ENCODE measurements at places on chromosomes 7 and 10. TPM values are rescaled to one million over a fixed set of nuclear protein-coding genes. Genes with fewer than 3 reads are reported as not detected.

The SPRN gene
- 0.96 TPM for polyA plus RNA-seq

The TWNK gene
- 16.6 TPM for polyA plus RNA-seq

The SH2B2 gene
- 0.83 TPM for polyA plus RNA-seq

- DNase-seq: no peak
Observed at GRCh38 chr10:117500456-117500855, 42.1 kb upstream of the EMX2 start.

The PRSS2 gene
- polyA plus RNA-seq: 0.27 TPM

DNA sequence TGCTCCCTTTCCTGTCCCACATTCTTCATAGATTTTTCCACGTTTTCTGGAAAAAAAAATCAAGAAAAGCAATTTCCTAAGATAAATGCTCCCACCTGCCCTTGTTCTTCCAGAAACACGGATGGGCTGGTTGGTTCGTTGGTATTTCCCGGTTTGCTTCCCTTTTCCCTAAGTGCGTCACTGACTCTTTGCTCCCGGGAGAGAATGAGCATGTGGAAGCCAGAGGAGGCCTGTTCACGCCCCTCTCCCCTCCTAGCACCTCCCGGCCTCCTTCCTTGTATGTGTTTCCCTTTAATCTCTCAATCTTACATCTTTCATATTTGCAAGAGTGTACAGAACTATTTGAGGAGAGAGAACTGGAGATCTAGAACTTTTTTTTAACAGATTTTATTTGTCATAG lies 442.0 kb downstream of the GFRA1 start:
- no peak for DNase-seq

- no peak for DNase-seq
Observed at GRCh38 chr7:29265208-29265923, 70.8 kb downstream of the CHN2 start.

The GPR37 gene
- polyA plus RNA-seq: not detected

DNA sequence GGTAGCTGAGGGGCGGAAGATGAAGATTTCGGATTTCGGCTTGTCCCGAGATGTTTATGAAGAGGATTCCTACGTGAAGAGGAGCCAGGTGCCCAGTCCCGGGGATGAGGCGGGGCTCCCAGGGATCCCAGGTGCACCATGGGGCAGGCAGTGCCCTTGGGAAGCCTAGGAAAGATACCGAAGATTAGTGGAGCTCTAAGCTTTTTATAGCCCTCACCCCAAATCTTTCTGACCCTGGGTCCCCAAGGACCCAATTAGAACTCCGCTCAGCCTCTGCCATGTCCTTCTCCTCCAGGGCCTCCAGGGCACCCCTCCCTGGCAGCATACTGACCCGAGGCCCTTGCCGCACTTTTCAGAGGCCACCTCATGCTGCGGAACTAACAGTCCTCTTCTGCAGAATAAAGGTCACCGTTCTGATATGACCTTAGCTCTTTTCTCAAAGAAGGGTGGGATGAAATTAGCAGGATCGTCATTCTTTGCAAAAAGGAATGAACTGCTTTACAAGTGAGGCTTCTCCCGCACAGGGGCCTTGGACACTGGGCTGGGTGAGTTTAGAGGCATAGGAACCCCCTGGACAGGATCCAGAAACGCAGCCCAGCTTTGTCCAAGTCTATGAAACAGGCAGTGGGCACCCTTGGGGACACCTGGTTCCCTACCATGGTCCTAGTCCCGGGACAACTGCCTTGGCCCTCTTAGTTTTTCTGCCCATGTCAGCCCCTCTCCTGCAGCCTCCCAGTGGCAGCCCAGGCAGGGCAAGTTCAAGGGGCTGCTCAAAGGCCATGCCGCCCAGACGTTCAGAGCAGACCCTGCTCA lies 17.9 kb upstream of the CSGALNACT2 start:
- DNase-seq: no peak

GRCh38 chr7:155115288-155115687 lies 45.2 kb downstream of the HTR5A start:
- no peak for DNase-seq

The PNLIPRP2 gene
- polyA plus RNA-seq: not detected

DNA sequence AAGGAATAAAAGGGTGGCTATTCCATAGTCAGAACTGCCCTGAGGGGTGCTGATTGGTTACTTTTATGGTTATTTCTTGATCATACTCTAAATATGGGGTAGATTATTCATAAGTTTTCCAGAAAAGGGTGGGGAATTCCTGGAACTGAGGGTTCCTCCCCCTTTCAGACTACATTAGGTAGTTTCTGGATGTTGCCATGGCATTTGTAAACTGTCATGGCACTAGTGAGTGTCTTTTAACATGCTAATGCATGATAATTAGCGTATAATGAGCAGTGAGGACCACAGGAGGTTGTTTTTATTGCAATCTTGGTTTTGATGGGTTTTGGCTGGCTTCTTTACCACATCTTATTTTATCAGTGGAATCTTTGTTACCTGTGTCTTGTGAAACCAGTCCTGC lies 26.5 kb upstream of the POT1 start:
- DNase-seq: no peak

- DNase-seq: no peak
Observed at GRCh38 chr7:135188298-135188984, 17.9 kb upstream of the CYREN start.

GRCh38 chr7:46834921-46835320 lies 747.0 kb downstream of the TNS3 start:
- DNase-seq: no peak

The EZH2 gene
- 45.6 TPM for polyA plus RNA-seq

DNA sequence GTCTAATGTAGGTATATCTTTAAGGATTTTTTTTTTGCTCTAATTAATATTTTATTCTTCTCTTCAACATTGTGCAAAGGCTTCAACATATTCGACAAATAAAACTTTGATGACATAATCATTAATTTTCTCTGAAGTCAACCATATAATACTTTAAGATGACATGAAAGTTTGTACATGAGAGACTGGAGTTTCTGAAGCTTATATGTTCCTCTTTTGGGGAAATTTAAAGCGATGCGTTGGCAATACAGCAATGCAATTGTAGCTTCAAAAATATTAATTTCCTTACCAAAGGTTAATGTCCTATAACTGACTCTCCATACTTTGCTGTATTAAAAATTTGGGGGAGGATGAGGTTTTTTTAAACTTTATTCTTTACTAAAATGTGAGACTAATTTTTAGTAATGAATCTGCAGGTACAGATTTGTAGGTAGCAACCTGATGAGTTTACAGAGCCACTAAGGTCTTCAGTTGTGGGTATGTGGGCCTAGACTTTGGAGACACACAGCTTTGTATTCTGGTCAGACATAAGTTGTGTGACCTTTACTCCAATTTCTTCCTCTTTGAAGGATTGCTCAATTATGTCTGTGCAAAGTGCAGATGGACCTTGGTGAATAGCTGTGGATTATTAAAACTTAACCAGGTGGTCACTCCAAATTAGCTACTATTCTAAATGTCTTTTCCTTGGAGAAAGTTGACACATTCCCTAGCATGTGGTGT lies 18.0 kb upstream of the LIPA start:
- no peak for DNase-seq

The PSD gene
- polyA plus RNA-seq: 2.0 TPM

GRCh38 chr7:141676618-141677017 lies 25.3 kb downstream of the DENND11 start:
- DNase-seq: no peak

GRCh38 chr10:8539056-8539455 lies 484.6 kb downstream of the GATA3 start:
- DNase-seq: no peak

DNA sequence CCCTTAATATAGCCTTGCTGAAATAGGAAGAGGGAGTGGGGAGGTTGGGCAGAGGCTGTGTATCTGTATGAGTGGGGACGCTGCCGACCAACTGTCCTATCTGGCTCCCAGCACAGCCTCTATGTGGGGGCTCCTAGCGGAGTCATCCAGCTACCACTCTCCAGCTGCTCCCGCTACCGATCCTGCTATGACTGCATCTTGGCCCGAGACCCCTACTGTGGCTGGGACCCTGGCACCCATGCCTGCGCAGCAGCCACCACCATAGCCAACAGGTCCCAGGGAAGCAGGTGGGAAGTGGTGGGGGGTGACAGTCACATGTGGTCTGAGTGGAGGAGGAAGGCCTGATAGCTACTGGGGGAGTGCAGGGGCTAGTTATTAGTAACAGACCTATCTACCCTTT lies 6.6 kb downstream of the MRPL43 start:
- DNase-seq: no peak

DNA sequence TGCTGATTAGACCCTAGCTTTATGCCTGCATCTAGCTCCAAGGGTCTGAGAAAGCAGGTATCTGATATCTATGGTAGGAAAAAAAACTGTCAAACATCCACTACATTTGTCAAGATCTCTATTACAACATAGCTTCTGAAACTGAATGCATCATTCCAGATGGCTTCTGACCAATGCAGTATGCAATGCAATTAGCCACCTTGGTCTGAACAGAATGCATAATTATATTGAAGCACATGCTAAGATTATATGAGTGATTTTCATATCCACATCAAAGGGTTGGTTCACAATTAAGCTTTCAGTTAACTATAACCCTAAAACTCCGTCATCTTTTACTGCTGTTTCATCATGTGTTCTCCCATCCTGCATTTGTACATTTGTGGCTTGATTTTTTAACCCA lies 271.4 kb downstream of the POLR1F start:
- no peak for DNase-seq

- no peak for DNase-seq
Observed at GRCh38 chr10:75143353-75143752, 31.9 kb downstream of the SAMD8 start.

The TBX20 gene
- polyA plus RNA-seq: not detected

The ASB10 gene
- polyA plus RNA-seq: not detected

The FRA10AC1 gene
- 9.8 TPM for polyA plus RNA-seq

DNA sequence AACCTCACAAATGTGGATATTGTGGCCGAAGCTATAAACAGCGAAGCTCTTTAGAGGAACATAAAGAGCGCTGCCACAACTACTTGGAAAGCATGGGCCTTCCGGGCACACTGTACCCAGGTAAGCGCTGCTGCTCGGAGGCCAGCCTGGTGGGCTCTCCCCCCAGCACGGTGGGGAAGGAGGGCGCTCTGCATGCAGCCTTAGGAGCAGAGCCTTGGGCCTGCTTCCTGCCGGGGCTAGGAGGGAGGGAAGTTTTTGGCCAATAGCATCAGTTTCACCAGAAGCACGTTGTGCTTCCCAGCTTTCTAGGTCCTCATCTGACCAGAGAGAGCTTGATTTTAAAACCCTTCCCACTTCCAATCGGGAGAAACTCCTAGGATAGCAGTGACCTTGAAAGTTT lies 62.8 kb downstream of the FIGNL1 start:
- DNase-seq: no peak

DNA sequence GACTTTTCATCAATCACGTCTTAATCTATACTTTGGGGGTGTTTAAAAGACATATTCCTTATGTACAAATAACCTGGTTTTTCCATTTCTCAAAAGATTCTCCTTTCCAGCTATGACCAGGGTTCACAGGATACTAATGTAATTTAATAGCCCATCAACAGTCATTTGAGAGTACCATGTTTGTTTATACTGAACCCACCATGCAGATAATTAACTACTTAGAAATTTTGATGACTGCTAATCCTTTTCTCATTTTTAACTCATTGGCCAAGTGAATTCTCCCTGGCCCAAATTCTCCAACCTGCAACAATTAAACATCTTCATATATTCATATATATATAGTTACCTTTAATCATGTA lies 28.8 kb upstream of the KMT2E start:
- DNase-seq: no peak

DNA sequence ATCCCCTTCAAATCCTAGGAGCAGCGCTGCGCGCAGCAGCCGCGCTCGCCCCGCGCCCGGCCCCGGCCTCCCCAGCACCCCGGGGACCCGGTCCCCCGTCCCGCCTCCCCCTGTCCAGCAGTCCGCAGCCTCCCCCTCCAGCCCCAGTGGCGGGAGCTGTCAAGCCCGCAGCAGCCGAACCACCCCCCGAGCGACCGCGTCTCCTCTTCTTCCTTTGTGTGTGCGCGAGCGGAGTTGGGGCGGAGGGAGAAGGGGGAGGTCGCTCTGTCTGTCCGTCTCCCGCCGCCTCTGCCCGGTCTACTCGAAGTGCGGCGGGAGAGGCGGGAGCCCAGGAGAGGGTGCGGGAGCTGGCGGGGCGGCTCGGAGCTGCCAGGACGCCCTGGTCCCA lies 375 bp upstream of the CHN2 start:
- no peak for DNase-seq

GRCh38 chr10:104766341-104766740 lies 125.3 kb downstream of the SORCS3 start:
- no peak for DNase-seq

GRCh38 chr7:32588657-32589056 lies 93.4 kb downstream of the AVL9 start:
- no peak for DNase-seq
